WERI-Rb-1 (cell line): ENCODE measurements at places on chromosomes 4 and X.

DNA sequence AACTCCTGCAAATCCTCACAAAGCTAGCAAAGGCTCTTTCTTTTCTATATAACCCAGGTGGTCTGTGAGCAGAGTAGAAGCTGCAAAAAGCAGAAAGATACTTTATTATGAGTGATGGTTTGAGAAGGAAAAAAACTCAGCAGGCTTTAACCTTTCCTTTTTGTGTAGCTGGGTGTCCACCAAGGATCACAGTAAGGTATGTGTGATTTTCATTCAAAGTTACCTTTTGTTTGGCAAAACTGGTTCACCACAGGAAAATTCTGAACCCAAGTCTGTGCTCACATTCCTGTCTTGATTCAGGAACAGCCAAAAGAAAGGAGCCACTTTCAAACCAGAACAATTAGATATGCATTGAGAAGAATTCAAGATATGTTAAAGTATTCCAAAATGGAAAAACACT lies 35.7 kb downstream of the FRAS1 start:
- DNase-seq: no peak

DNA sequence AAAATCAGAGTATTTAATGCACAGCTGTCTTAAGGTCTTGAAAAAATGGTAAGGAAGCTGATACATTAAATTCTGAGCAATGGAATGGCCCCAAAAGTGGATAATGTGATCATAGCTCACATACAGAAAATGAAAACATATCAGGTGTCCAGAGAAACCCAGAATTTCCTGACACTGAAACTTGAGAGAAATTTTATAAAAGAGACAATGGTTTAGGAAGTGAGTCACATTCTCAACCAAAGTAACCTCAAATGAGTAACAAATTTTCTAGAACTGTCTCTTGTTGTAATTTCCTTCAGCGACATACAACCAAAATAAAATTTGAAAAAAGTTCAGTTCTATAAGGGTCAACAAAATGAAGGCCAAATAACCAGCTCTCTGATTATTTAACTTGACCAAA lies 37.4 kb upstream of the PACRGL start:
- no peak for DNase-seq

- DNase-seq: no peak
Measured at GRCh38 chr4:113157086-113157857, 107.8 kb downstream of the ANK2 start.

- no peak for DNase-seq
Measured at GRCh38 chr4:117889978-117890377, 144.3 kb upstream of the NDST3 start.

GRCh38 chr4:102438396-102439235 lies 62.5 kb upstream of the NFKB1 start:
- no peak for DNase-seq

- no peak for DNase-seq
Measured at GRCh38 chr4:128525992-128526630, 238.5 kb upstream of the PGRMC2 start.
